NCI-H1930 (cell line): ENCODE measurements at places on chromosomes 16 and 17.

- no peak for DNase-seq
Measured at GRCh38 chr17:16950488-16950887, 21.4 kb downstream of the TNFRSF13B start.

DNA sequence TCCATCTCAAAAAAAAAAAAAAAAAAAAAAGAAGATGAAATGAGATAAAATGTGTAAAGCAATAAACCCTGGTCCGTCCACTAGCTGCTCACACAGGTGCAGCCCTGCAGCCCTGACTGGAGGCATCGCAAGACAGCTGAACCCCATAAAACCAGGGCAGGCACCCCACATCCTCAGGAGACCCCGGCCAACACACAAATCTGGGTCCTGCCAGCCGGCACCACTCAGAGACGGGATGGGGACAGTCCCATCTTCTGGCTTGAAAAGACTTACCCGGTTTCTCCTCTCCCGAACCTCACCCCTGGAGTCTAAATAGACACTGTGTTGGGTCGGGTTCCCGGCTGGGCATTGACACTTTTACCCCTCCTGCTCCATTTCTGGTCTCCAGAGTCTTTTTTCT is 52.7 kb upstream of the TNRC6C start:
- DNase-seq = no peak

DNA sequence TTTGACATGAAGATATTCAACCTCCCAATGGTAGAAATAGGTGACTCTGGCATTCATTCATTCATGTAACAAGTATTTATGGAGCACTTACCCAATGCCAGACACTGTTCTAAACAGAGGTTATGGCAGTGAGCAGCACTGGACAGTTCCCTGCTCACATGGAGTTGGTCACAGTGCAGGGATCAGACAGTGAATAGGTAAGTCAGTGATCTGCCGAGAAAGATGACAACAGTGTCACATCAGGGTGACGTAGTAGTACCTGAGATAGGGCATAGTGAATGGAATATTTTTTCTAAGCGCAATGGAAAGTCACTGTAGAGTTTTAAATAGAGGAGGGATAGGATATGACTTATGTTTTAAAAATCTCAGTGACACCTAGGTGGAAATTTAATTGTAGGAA is 791.4 kb upstream of the RBFOX1 start:
- no peak for DNase-seq

DNA sequence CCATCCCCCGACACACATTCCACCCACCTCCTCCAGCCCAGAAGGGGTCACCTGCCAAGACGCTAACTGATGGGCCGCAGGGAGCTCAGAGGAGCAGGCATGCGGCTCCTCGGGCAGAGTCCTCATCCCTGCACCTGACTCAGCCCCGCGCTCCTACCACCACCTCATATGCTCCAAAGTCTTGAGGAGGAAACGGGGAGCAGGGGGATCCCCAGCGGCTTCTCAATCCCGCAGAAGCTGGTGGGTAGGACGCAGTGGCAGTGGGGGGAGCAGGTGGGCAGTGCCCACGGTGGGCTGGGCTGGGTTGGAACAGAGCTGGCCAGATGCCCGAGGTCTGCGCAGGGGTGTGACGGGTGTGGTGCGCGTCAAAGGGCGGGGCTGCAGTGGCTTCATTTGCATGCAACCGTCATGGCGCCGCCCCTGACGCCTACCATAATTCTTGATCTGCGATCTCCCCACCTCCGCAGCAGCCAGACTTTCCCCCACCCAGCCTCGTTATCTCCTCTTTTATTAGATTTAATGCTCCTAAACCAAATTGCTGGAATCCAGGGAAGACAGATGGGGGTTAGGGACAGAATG is 39.0 kb upstream of the EMP2 start:
- no peak for DNase-seq

- no peak for DNase-seq
Measured at GRCh38 chr17:8875957-8876356, 8.5 kb upstream of the PIK3R6 start.

DNA sequence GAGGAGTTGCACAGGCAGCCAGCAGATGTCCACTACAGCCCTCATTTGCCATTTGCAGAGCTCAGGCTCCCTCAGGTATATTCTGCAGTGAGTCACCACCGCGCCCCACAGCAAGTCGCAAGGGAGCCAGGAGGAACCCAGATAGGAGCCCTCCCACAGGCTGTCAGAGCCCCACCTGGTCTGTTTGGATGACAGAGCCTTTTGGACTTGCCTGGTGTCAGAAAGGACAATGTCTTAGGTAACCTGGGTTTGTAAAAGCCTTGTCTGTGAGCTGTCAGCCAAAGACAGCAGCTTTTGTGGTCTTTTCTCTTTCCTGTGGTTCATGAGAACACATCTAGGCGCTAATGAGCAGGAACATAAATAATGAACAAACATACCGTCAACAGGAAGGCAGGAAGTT is 70.9 kb downstream of the GNAO1 start:
- DNase-seq = no peak

- DNase-seq = no peak
Measured at GRCh38 chr16:51382211-51382610, 231.1 kb upstream of the SALL1 start.

DNA sequence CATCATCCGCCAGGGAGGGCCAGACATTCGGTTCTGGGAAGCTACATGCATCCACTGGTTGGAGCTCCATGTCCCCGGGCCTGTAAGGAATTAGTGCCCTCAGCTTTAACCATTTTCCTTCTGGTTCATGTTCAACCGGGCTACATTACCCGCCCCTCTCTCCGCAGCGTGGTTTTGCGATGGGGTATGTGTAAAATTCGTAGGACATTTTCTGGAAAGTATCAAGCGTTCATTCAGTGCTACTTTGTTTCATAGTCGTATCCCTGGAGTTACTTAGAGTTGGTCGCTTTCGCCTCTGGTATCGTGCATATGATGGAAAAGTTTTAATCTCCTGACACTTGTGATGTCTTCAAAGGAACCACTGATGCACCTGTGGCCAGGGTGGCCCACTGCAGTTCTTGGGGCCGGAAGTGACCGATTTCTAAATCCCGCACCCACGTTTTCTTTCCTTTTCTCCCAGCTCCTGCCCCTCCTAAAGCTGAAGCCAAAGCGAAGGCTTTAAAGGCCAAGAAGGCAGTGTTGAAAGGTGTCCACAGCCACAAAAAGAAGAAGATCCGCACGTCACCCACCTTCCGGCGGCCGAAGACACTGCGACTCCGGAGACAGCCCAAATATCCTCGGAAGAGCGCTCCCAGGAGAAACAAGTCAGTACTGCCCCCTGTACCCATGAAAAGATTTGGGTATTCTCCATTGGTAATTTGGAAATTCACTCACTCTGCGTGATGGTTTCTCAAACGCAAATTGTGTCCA is 637 bp downstream of the RPL23A start:
- no peak for DNase-seq

- DNase-seq = no peak
Measured at GRCh38 chr16:57041182-57042156, 50.9 kb upstream of the CPNE2 start.

GRCh38 chr17:30472238-30472890 is 4.8 kb upstream of the GOSR1 start:
- no peak for DNase-seq

- DNase-seq = no peak
Measured at GRCh38 chr16:86986136-86986535, 331.1 kb downstream of the C16orf95 start.

DNA sequence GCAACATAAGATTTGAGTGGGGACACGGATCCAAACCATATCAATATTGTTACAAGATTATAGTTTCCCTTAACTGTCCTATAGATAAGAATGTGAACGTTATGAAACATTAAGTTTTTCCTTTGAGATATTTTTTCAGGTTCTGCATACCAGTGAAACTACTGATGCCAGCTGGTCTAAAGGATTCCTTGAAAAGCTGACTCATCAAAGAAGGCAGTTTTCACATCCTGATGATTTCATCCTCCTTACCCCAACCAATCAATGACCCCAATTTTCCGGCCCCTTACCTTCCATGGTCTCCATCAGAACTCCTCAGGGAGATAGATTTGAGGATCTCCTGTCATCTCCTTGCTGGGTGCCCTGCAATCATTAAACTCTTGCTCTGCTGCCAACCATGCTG is 64.1 kb upstream of the HS3ST4 start:
- no peak for DNase-seq

DNA sequence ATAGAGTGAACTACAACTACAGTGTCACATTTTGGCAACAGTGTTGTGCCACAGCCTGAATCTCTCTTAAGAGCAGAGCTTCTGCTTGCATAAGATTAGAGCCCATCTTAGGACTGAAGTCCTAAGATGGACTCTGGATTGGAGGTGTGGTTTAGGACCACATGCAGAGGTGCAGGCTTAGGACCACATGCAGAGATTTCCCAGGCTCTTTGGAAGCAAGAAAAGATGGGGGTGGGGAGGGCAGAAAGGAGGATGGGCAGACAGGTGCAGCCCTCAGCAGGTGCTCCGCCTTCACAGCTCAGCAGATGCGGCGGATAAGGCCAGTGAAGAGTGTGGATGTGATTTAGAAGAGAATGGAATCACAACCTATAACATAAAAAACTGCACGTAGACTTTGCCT is 128.7 kb downstream of the TANGO6 start:
- DNase-seq = no peak

GRCh38 chr17:22695228-22695619 is 1002.9 kb downstream of the KCNJ18 start:
- no peak for DNase-seq

DNA sequence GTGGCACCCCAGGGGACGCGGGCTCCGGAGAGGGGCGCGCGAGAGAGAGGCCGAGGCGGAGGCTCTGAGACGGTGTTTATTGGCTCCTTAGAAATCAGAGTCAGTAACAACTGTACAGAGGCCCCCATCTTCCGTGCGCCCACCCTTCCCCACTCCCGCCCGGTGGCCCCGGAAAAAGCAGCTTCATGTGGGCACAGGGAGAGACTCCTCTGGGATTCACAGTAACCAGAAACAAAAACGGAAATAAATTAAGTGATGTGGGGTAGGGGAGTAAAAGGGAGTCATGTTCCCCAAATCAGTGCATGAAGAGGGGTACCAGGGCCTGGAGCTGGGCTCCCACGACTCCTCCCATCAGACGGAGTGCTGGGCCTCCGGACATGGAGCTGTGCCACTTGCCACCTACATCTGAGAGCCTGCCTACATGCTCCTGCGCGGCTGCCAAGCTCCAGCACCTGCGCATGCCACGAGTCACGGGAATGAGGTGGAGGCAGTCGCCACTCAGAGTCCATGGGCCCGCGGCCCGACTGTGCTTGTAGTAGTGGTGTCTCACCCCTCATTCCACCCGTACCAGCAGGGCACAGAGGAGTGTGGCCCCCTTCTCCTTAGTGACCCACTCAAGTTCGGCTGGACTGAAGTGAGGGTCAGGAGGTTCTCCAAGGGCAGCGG is 543 bp upstream of the GPS2 start:
- no peak for DNase-seq

DNA sequence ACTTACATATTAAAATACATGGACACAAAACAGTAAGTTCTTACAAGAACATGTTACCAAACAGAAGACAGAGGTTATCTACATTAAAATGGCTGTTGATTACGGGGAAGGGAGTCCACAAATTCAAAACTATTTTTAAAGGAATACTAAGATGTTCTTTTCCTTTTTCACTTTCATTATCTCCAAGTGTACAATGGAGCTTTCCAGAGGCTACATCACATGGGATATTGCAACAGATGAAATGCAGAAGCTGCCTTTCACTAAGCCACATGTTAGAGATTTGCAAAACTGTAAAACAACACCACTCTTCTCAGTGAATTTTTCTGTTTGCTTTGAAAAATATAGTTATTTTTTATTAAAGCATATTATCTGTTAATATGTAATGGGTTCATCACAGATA is 53.6 kb downstream of the XPO6 start:
- no peak for DNase-seq

GRCh38 chr17:82351713-82352488 is 7.1 kb upstream of the TEX19 start:
- DNase-seq = peak; percentile 83

DNA sequence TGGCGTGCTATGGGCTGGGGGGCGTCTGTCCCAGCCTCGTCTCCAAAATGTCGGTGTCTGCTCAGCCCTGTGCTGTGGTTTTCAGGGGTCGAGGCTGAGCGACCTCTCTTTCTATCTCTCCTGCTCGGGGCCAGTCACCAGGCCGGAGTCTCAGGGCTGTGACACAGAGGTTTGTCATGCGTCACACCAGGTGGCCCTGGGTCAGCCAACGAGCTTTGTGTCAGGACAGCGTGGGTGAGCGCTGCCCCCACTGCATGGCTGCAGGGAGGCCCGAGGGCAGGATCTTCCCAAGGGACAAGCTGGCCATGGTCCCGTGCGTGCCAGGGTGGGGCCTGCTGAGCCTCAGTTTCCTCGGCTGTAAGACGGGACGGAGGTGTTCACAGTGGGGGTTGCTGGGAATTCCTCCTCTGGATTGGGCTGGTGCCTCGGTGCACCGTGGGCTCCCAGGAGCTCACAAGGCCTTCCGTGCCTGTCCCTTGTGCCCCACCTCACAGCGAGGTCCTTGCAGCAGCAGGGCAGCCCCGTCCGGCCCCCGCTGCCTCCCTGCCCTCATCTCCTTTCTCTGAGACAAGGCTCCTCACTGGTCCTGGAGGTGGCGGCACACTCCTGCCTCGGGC is 50.5 kb downstream of the CBFA2T3 start:
- no peak for DNase-seq

DNA sequence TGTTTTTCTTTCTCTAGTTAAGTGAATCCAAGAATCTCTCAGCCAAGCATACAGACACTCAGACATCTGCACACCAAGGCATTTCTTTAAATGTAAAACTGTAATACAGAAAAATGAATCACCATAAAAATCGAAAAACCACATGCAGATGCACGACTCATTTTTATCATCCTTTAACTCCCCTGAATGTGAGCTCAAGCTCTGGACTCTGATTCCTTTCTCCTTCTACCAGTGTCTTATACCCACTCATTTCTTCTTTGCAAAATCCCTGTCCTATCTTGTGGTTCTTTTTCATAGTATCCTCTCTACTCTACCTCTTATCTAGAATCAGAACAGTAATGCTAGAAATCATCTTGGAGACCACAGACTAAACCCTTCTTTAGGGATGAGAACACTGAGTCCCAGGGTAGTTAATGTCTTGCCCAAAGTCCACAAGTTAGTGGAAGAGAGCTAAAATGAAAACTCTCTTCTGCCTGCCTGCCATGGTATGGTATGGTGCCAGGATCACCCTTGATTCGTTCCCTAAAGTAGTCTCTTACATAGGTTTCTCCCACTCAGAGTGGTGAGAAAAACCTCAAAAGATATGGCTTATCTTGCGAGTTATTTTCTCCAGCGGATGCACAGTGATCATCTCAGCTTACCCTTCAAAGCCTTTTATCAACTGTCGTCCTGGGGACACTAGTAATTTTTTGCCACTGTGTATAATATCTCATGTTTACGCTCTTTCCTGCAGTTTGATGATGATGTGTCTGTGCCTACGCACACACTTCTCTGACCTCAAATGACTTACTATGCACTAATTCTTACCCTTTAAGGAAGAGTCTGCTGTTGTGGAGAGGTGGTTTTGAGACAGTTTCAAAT is 30.2 kb downstream of the BRD7 start:
- no peak for DNase-seq

GRCh38 chr17:47684025-47684424 is 9.9 kb upstream of the TBKBP1 start:
- no peak for DNase-seq
